ENCODE measurements at places on chromosomes 12 and 14. TPM values are rescaled to one million over a fixed set of nuclear protein-coding genes. Genes with fewer than 3 reads are reported as not detected.
A peak's percentile ranks its signal among the peaks of the same experiment; 100 is the strongest.

DNA sequence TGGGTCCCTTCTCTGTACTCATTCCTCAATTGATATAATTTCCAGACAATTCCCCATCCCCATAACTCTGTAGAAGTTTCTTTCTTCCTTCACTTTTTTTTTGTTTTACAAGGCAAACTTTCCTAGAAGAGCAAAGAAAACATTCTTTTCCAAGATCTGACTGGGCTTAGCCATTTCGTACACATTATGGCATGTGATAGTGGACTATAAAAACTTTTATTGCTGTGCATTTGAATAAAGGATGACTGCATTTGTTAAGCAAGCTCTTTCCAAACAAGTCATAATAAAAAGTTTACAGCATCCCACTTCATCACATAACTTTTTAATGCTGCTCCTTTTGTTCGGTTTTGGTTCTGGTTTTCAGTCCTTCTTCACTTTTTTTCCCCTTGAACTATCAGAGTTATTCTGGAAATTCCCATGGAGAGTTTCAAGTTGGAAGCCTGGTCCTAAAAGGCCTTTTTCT is 231.0 kb upstream of the HMGA2 start:
- DNase-seq: no peak

DNA sequence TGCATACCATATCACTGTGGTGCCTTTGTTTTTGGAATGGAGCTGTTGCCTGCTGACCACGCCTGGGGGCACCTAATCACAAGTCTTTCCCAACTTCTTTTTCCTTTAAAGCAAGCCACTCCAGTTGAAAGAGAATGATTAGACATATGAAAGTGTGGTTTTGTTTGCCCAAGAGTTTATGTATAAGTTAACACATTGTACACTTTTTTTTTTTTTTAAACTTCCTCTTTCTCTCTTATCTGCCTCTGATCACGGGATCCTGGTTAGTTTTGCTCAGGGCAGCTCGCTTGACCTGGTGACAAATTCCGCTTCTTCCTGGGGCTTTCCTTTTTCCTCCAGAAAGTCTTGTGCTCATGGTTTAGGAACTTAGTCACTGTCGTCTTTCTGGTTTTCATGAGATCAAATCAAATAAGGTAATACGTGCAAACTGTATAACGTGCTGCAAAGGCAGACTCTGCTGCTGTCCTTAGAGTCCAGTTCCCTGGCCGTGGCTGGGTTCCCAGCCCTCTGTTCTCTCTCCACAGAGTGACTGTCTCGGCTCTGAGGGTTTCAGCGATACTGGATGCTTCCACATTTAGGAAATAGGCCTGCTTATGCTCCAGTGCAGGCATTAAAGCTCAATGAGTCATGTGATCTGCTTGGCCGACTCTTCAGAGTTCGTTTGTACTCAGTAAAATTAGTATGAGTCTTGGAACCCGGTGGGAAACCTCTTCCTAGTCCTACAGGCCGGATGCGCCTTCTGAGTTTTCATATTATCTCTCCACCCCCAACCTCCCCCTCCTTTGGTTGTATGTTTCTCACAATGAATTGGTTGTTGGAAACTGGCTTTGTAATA is 15.2 kb downstream of the RASSF3 start:
- peak; percentile 89 for DNase-seq

Gene SLCO1B3
- not detected for total RNA-seq

DNA sequence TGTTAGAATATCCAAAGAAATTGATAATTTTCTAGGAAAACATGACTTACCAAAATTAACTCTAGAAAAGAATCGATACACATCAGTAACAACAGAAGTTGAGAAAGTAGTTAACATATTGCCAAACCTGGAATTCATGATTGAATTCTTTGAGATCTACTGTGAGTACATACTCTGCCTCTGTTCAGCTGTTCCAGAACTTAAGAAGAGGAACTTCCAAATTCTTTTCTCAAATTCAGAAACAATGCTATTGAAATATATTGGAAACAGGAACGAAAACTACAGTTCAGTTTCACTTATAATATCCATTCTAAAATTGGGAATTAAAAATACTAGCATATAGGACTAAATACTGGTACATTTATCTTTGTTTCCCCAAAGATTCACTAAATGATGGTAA is 57.9 kb downstream of the MARK3 start:
- DNase-seq: no peak

DNA sequence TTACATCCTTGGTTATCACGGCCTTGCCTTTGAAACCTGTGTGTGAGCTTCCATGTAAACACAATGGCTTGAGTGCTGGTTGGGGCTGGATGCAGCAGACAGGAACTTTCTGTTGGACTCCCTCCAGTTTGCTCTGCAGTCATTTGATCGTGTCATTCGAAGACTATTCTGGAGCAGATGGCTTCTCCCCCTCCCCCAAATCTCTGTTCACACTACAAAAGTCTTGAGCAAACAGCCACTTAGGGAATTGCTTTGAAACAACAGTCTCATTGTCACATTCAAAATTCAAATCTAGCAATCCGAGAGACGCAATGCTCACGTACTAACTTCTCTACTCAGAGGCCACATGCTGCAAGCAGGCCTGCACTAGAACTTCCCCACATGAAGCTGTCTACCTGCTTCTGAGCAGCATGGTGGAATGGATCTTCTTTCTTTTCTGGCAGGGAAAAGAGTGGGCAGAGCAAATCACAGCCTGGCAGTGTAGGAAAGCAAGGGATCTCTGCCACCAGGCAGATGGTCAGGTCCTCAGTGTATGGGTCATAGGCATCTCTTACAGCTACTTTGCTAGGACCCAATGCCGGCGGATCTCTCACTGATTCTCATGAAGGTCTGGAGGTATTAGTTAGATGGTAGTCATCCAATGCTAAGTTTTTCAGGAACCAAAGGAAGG is 214.2 kb downstream of the PPM1H start:
- DNase-seq: no peak

GRCh38 chr12:111936869-111937268 is 76.1 kb downstream of the TMEM116 start:
- no peak for DNase-seq
